ENCODE measurements at places on chromosomes 13 and 19.
A peak's percentile ranks its signal among the peaks of the same experiment; 100 is the strongest.

DNA sequence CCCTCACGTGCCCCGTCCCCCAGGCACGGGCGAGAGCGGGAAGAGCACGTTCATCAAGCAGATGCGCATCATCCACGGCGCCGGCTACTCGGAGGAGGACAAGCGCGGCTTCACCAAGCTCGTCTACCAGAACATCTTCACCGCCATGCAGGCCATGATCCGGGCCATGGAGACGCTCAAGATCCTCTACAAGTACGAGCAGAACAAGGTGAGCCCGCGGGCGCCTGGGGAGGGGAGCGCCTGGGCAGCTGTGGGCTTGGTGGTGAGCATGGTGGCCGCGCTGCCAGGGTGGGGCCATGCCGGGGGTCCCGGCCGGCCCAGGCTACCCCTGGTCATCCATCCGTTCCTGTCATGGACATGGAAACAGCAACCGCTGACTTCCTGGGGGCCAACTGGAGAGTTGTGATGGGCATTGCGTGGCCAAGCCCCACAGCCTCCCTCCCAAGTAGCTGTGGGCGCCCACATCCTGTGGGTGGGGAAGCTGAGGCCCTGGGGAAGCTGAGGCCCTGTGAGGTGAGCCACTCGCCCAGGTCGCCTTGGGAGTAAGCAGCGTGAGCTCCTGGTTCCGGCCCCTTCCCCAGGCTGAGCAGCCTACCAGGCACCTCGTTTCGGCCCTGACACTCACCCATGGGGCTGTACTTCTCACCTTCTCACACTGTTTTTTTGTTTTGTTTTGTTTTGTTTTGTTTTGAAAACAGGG, 16.1 kb downstream of the GNA11 start:
- no peak for DNase-seq

DNA sequence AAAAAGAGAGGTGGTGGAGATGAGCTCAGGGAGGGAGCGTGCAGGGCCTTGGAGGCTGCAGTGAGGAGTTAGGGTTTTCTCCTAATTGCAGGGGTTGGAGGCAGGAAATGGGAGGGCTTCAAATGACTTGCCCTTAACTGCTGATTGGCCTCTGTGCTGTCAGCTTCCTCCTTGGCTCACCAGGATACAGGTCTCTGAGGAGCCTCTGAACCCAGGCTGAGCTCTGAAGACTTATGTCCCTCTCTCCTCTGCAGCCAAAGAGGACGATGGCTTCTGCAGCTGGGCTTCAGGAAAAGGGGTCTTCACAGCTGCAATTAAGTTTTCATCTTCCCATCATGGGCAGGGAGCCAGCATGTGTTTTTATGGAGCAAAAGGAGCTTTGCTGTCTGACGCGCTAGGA, 6.7 kb upstream of the RANBP3 start:
- no peak for DNase-seq

DNA sequence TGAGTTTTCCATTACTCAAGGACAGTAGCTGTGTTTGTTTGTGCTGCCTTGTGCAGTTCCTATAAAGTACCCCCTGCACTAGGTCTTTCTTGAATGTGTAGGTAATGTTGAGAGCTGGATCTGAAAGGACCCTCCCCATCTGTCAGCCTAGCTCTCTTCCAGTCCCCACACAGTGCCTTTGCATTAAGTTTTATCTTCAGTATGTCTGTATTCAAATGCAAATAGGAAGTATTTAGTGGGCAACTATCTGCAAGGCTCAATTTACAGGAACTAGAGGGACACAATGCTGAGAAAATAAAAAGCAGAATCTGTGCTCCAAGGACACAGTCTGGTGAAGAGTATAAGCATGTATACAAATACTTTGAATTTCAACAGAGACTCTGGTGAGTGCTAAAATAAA, 558.5 kb downstream of the RFC3 start:
- DNase-seq = no peak

DNA sequence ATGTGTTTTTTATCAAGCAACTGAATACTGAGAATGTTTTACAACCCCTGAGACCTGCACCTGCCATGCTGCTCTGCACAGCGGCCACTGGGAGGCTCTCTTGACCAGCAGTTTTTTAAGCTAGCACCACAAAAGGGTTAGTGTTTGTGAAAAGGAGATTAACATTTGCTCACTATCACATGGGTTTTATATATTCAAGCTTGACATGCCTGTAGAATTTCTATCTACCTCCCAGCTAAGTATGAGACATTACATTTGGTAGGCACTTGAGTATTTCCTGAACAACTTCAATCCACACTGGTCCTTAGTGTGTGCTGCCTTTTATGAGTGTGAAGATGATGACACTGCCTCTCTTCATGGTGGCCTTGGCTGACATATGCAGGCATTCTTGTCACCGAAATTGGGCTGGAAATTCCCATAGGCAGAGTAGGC, 1238.9 kb downstream of the UQCRFS1 start:
- peak; percentile 74 for DNase-seq

Measured in NCI-H2227 treated with DMSO at 0.1 percent for 48 hours (cell line).